Bladder microvascular endothelial cell (primary cell): ENCODE measurements at places on chromosomes 2 and 18. TPM values are rescaled to one million over a fixed set of nuclear protein-coding genes. Genes with fewer than 3 reads are reported as not detected.

The GCKR gene
- total RNA-seq = under 0.01 and 0.19 TPM in 2 replicates

The LAMA3 gene
- 12.6 TPM in 2 replicates for total RNA-seq

The POTEI gene
- total RNA-seq = 0.16 and 0.63 TPM in 2 replicates

The SMC6 gene
- 18.1 and 37.7 TPM in 2 replicates for total RNA-seq
